ENCODE measurements at places on chromosomes 6 and 20.

- DNase-seq = no peak
Measured at GRCh38 chr20:4512891-4513550, 208.7 kb upstream of the PRND start.

GRCh38 chr6:112235956-112236355 is 18.4 kb downstream of the LAMA4 start:
- no peak for DNase-seq

- DNase-seq = no peak
Measured at GRCh38 chr6:113149511-113149910, 707.6 kb upstream of the MARCKS start.

DNA sequence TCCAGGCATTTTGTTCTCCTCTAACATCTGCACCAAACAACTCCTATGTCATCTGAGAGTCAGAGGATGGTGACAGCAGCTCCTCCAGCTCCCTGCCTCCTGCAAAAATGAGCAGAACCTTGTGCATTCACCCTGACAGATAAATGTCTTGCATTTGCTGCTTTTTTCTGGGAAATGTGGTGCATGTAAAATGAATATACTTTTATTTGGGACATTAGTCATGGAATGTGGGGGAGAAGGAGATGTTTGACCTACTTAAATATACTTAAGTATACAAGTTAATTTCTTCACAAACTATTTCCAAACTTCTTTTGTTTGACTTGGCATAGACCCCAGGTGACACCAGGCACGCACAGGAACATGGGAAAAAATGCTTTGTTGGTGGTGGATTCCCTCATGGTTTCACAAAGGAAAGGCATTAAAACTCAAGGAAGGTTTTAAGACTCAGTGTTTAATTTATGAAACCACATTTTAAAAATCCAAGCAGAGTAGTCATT is 181.8 kb upstream of the MCHR2 start:
- no peak for DNase-seq

DNA sequence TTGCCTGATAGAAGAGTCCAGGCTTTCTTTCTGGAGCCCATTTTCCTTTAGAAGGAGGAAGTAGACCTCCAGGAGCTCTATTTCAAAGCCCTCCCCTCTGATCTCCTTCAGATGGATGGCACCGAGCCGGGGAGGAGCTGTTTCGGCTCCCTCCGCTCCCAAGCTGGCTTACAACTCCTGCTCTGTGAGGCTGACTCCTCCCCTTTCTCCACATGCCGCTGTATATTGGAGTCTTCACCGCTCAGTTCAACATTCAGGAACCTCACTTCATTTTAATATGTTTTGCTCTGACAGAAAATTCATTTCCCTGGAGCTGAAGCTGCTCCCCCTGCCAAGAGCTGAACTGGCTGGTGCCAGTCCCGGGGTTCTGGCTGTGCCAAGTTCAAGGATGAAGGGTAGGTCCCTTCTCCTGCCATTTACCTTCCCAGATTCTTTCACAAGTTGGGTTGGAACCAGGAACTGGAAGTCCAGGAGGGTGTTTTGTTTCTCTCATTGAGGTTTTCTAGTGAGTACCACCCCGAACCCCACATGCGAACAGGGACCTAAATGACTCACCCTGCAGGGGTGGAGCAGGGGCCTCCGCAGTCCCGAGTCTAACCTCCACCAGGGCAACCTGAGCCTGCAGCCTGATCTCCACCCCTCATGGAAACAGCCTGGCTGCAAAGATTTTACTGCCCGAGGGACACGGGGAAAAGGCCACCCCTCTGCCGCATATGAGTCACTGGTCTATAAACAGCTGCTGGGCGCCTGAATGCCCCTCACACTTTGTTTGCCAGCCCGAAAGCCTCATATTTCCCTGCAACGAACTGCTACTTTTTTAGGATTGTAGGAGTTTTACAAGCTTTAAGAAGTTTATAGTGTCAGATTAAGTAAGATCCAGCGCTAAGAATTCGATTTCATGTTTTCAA is 68.6 kb upstream of the FOXA2 start:
- no peak for DNase-seq

GRCh38 chr6:149318581-149319286 is 1.2 kb downstream of the TAB2 start:
- DNase-seq = no peak

DNA sequence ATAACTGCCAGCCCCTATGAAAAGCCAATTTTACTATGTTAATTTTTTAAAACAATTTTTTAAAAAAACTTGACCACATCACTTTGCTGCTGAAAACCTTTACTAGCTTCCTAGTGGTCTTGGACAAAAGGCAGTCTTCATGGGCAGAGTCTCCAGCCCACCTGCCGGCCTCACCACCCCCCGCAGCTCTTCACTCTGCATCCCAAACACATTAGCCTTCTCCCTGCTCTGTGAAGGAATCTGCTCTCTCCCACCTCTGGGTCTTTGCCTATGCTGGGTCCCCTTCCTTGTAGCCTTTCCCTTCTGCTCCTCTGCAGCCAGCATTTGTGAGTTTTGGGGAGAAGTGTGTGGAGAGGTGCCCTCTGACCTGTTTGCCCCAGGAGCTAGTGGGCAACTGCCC is 170.7 kb upstream of the MLN start:
- peak; percentile 3 for DNase-seq

DNA sequence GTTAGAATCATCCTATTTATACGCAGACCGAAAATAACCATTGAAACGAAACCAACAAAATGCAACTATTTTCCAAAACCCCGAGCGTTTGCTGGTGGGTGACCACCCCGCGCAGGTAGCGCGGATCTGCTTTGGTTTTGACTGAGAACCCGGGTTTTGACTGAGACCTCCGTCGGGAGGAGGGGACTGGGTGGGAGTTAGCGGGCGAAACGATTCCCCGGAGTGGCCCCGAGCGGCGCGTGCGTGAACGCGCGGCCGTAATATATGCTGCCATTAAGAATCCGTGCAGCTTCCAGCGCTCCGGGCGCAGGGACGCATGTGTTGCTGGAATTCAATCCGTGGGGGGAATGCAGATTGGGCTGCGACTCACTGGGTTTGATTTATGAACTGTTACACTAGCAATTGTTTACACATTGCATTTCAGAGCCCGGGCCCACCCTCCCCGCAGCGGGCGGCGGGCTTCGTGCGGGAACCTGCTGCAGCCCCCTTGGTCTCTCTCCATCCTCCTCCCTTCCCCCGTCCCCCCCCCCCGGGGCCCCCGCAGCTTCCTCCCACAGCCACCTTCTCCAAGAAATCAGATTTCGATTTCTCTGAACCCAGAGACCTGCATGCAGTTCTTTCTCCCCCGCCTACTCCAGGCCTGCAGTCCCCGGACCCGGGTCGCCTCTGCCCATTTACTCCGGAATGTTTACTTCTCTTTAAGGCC is 9.9 kb downstream of the NRN1 start:
- no peak for DNase-seq

- DNase-seq = no peak
Measured at GRCh38 chr6:31776485-31776988, 591 bp downstream of the VWA7 start.

DNA sequence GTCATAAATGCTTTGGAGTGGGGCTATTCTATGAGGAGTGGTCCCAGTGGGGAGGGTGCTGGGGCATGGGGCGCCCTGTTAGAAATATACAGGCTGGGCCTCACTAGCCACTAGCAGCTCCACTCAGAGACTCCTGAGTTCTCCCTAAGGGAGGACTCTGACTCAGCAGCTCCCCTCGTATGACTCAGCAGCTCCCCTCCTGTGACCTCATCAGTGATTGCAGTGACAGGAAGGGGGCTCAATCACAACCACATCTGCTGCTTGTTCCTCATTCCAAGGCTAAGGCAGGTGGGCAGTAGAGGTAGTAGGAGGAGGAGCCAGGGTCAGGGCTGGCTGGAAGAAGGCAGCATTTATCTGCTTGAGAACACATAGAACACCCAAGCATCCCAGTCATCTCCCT is 73.7 kb downstream of the PRND start:
- DNase-seq = no peak

GRCh38 chr20:38842558-38842981 is 37.1 kb downstream of the PPP1R16B start:
- DNase-seq = peak; percentile 43

- no peak for DNase-seq
Measured at GRCh38 chr6:22231616-22232015, 65.2 kb downstream of the PRL start.

DNA sequence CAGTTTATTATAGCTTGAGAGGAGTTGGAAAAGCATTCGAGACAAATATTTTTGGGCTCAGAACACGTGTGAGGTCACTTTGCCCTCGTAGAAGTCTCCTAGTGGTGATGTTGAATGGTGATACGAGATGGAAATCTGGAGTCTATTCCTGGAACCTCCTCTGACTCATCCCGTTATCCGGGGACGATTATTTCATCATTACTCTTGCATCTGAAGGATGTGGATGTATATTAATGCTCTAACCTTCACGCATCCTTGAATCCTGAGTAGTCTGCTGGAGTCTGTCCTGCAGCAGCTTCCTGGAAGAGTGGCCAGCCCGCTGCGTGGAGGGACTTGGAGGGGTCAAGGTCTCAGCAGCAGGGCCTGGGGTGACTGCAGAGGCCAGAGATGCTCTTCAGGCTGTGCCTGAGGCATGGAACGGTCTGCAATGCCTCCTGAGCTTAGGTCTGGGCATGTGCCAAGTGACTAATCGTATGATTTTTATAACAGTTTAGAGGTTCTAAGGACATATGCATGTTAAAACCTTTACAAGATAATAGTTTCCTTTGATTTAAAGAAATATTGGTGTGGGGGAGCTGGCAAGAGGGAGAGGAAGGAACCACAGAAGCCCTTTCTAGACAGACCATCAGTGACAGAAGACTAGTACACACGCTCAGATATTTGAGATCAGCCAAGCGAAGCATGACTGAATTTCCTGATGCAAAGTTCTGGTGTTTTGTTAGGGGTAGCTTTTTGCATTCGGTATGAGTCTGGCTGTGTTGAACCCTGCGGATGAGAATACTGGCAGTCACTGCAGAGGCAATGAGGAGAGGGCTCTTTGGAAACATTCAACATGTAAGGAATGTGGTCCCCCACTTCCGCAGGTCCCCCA is 400.2 kb downstream of the QKI start:
- DNase-seq = no peak

- DNase-seq = no peak
Measured at GRCh38 chr6:28542440-28543296, 17.0 kb downstream of the GPX5 start.

- no peak for DNase-seq
Measured at GRCh38 chr6:89840538-89840937, 10.9 kb downstream of the CASP8AP2 start.

DNA sequence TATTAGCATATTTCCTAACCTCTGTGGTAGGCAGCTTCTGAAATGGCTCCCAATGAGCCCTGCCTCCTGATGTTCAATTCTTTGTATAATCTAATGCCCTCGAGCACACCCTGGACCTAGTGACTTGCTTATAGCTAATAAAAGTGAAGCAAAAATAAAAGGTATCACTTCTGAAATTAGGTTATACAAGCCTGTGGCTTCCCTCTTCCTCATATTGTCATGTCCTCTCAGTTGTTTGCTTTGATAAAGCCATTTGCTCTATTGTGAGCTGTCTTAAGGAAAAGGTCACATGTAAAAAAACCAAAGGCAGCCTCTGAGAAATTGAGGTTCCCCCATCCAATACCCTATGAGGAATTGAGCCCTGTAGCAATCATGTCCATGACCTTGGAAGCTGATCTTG is 442.1 kb upstream of the ADGRB3 start:
- DNase-seq = no peak

GRCh38 chr20:22576273-22576672 is 8.1 kb downstream of the FOXA2 start:
- no peak for DNase-seq

DNA sequence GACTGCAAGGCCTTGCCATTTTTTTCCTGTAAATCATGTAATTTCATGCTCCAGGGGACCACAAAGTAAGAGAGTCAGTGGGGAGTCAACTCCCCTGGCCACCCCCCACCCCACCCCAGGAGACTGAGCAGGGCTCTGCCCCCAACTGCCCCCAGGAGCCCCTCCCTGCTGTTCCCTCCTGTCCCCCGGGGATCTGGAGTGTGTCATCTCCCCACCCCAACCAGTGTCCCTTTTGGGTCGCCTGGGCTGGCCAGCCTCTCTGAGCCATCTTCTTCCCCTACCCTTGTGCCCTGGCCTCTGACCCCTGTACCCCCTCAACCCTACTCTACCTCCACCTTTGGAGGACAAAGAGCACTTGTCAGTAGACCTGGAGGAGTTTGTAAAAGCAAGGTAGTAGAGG is 29.4 kb downstream of the FOXP4 start:
- DNase-seq = no peak

DNA sequence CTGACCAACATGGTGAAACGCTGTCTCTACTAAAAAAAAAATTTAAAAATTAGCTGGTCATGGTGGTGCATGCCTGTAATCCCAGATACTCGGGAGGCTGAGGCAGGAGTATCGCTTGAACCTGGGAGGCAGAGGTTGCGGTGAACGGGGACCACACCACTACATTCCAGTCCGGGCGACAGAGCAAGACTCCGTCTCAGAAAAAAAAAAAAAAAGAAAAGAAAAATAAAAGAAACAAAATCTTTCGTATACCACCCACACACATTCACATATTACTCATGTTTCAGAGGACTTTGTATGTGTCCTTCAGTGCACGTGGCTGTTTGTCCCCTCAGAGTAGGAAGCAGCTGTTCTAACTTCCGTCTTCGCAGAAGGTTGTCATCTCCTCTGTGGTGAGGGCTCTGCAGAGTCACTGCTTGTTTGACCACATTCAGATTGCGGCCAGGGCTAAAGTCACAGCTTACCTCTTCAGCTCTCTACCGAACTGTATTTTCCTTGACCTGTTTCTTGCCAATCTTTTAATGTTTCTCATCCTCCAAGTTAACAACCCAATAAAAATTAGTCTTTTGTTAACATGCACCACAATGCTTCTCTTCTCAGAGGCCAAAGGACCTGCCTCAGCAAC is 36.6 kb upstream of the HIVEP1 start:
- DNase-seq = no peak

- DNase-seq = no peak
Measured at GRCh38 chr6:37725957-37726356, 28.3 kb upstream of the MDGA1 start.

DNA sequence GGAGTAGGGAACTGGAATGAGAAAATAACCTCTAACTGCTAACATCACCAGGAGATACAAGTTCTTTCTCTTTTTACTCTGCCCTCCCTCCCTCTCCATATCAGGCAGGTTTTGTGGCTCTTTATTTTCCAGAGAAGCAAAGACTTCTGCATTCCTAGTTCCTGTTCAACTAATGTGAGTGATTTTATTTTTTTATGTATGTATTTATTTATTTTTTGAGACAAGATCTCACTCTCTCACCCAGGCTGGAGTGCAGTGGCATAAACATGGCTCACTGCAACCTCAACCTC is 6.0 kb upstream of the IER3 start:
- DNase-seq = no peak

GRCh38 chr6:66127061-66127460 is 420.0 kb upstream of the EYS start:
- DNase-seq = no peak
